ENCODE measurements at places on chromosomes 3 and 15.

DNA sequence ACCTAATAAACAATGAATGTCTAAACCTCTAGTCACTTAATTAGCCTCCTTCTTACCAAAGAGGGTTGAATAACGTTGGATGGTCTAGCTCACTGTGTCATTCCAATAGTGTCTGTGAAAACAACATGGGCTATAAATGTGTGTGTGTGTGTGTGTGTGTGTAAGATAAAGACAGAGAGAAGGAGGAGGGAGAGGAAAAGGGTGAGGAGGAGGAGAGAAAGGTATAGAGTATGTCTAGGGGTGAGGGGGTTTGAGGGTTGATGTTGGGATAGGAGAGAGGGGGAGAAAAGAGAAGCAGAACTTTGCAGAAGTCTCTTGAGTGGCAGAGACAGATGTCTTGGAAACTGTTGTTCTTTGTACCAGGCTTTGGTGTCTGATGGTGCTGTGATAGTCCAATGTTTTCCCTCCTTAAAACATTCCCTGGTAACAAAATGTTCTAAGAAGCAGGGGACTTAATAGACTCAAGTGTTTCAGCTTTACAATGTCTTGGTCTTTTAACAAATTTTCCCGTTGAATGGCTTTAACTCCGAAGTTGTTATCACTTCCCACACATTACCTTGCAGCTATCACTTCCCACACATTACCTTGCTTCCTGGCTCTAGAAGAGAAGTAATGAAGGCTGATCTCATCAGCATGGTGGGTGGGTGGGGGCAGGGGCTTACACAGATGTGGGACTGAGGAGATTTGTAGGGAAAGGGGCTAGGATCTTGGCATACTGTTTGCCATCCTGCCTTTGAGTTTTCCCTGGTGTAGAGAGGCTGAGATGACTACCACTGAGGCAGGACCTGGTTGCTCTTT lies 57.8 kb upstream of the ETV5 start:
- no peak for DNase-seq

- no peak for DNase-seq
These were observed 18.6 kb downstream of the ARRDC4 start for GRCh38 chr15:97979140-97979520.

DNA sequence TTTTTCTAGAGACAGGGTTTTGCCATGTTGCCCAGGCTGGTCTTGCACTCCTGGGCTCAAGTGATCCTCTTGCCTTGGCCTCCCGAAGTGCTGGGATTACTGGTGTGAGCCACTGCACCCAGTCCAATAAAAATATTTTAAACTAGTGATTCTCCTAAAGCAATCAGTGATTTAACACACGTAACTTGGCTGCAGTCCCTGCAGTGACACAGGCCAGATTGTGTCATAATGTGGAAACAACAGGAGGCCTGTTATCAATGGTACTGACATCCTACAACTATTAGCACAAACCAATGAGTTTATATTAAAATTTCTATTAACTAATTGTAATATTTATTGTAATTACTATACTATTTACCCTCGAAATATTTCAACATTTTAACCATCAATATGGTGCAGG lies 1.6 kb upstream of the SEC61A1 start:
- no peak for DNase-seq

GRCh38 chr3:183576487-183577107 lies 21.1 kb upstream of the KLHL6 start:
- DNase-seq: no peak

DNA sequence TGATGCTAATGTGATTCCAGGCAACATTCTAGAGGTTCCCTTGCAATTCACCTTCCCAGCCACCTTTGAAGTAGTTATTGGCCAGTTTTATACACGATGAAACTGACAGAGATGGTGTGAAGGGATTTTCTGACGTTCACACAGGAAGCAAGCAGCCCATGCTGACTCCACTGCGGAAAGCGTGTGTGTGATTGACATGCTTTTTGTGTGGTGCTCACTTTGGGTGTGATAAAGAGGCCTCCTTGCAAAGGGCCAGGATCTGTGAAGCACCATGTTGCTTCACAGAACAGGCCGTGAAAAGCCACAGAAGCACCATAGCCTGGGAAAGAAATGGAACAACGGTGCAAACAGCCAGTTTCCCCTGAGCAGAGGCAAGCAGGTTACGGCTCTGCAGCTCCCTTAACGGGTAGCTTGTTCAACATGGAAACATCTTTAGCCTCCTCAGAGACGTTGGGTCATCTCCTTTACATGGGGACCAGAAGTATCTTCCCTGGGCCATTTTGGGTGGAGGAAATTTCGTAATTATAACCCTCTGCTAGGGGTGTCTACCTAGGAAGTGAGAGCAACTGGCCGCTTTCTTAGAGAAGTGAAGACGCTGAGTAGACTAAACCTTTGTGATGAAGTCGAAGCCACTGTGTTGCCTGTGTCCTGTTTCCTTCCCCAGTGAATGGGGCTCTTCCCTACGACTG lies 108.5 kb downstream of the APBA2 start:
- no peak for DNase-seq

DNA sequence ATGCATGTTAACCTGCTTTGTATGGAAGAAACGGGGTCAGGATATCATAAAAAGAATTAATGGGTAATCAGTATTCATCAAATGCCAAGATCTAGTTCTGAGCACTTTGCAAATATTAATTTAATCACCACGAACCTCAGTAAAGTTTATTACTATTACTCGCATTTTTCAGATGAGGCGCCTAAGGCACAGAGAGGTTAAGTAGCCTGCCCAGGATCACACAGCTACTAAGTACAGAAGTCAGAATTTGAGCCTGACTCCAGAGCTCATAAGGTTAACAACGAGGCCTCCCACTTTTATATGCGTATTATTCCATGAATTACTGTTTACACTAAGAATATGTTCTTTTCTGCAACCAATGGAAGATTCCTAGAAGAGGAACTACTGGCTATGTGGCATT lies 109.6 kb upstream of the KLF13 start:
- no peak for DNase-seq

DNA sequence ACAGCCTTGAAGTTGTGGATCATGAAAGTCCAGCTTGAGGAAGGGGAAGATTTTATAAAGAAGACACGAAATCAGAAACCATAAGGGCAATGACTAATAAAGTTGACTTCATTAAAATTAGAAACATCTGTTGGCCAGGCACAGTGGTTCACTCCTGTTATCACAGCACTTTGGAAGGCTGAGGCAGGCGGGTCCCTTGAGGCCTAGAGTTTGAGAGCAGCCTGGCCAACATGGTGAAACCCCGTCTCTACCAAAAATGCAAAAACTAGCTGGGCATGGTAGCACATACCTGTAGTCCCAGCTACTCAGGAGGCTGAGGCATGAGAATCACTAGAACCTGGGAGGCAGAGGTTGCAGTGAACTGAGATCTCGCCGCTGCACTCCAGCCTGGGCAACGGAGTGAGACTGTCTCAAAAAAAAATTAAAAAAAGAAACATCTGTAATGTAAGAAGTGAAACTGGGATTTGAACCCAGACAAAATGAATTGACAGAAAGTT lies 7.9 kb upstream of the UBXN7 start:
- peak; percentile 69 for DNase-seq

DNA sequence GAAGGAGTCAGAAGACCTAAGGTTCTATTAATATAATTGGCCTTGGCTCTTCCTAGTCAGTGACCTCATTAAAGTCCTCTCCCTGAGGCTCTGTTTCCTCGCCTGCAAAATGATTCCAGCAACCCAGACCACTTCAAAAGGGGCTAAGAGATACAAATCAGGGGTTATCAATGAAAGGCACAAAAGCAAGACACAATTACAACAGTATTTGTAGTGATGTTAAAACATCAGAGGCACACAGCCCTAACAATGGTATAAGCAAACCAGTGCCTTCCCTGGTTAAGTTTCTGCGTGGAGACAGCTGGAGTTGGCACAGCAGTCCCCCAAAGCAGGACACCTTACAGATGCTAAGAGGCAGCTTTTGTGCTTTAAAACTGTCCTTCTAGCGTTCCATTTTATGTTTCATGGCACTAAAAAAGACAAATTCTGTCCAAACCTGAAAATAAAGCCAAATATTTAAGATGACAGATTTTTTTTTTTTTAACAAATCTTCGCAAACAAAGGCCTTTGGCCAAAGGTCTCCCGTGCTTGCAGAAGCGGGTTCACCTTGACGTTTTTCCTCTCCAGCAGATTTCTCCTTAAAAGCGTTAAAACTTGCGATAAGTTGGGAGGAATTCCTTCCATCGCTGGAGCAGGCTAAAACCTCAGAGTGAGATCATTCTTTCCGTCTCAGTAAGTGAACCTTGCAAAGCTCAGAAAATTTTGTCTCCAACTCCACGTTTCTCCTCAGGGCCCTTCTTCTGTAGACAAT lies 999 bp downstream of the ZNF280D start:
- DNase-seq: peak; percentile 28

GRCh38 chr3:49673121-49673714 lies 933 bp upstream of the APEH start:
- DNase-seq: peak; percentile 8

Data from HS-5 (cell line).